Activated CD8-positive, alpha-beta memory T cell treated with anti-CD3 and anti-CD28 coated beads, Interleukin-2, amount 10 ng/mL, durations not matched to agents 7 days and 5 days (primary cell): ENCODE measurements at places on chromosomes 4 and X.

GRCh38 chr4:55033296-55033695 is 92.1 kb downstream of the KDR start:
- no peak for DNase-seq

- peak; percentile 57 for DNase-seq
These were observed 8.0 kb downstream of the OFD1 start for GRCh38 chrX:13742397-13743176.

DNA sequence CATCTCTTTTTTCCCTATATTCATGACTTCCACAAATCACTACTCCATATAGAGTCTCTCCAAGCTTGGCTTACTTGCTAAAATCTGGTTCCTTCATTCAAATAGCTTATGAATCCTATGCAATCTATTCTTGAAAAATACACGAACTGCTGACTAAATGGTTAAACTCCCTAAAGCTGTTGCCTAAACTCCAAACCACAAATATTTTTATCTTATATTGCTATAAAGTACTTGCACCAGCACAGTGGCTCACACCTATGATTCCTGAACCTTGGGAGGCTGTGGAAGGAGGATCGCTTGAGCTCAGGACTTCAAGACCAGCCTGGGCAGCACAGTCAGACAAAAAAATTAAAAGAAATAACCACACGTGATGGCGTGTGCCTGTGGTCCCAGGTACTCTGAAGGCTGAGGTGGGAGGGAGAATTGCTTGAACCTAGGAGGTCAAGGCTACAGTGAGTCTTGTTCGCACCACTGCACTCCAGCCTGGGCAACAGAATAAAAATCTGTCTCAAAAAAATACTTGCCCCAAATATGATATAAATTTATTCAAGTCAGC is 2.2 kb downstream of the FBXO8 start:
- no peak for DNase-seq

GRCh38 chrX:21955403-21956189 is 15.1 kb downstream of the SMS start:
- DNase-seq = no peak

GRCh38 chr4:121633653-121634052 is 63.1 kb downstream of the ANXA5 start:
- DNase-seq = no peak

- DNase-seq = peak; percentile 42
These were observed 154.2 kb downstream of the TEX11 start for GRCh38 chrX:70754169-70754848.

DNA sequence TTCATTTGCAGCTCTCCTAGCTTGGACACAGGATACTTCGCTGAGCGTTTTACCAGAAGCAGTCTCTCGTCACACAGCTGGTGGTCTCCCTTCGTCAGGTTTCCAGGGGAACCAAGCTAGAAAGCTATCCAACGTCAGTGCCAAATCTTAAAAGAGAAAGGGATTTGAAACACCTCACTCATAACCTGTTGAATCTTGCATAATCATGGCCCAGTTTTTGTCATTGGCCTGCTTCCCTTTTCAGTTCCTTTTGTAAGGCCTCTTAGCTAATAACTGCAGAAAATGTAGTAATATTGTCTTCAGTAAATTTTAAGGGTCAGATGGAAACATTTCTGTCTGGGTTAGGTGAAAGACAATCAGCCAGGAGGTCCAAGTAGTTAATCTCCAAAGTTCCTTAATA is 22.0 kb downstream of the RAB39B start:
- no peak for DNase-seq

GRCh38 chr4:8290701-8290970 is 21.1 kb downstream of the HTRA3 start:
- DNase-seq = no peak

DNA sequence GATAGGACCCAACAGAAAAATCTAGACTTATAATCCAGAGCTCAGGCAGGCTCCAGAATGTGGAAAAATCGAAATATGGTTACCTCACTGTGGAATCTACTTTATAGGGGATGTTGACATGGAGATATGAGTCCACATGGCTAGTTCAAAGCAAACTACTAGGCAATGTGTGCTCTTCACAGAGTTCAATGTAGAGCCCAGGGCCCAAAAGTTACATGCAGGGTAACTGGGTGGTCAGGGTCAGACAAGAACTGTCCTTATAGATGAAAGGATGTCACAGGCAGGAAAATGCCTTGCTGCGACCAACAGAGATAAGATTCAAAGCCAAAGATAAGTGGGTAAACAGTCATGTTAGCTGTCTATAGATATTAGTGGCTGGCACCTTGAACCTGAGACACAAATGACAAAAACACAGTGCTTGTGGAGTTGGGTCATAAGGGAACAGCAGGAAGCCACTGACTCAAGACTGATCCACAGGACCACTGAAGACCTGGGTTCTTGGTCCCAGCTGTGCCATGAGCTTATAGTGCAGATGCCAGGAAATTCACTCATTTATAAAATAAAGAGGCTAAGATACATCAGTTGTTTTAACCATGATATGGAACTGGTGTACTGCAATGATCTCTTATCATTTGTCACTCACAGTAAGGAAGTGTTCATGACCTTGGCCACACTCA is 101.7 kb upstream of the MBNL3 start:
- no peak for DNase-seq

DNA sequence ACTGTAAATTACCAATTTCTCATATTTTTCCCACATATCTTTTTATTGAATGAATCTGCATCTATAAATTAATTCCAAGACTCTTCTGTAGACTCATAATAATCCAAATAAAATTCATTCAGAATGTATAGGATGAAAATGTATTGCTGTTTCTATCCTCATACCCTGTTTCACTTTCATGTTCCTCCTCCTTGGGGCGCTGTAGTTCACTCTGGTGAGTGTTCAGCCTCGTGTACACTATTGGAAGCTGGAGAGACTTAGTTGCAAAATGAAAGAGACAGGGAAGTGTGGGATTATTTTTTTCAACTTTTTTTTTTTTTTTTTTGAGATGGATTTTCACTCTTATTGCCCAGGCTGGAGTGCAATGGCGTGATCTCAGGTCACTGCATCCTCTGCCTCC is 296.1 kb downstream of the TLL1 start:
- DNase-seq = no peak

GRCh38 chrX:153981771-153982533 is 9.4 kb downstream of the TMEM187 start:
- DNase-seq = peak; percentile 82

DNA sequence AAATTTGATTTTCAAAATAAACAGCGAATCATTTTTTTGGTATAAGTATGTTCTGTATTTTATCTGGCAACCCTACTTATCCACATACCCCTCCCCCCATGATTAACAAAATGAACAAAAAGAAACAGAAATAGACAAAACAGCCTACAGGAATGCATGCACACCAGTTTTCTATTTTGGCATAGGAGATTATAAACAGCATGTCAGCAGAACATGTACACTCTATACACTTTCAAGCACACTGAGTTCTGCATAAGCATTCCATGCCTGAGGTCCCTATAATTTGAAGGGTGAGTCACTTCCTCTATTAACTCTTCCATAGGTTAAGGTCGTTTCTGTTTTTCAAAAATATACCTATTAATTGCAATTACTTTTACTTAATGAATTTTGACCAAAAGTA is 28.0 kb upstream of the ZNF280C start:
- no peak for DNase-seq

GRCh38 chrX:153469811-153470410 is 465 bp downstream of the HAUS7 start:
- DNase-seq = peak; percentile 57

DNA sequence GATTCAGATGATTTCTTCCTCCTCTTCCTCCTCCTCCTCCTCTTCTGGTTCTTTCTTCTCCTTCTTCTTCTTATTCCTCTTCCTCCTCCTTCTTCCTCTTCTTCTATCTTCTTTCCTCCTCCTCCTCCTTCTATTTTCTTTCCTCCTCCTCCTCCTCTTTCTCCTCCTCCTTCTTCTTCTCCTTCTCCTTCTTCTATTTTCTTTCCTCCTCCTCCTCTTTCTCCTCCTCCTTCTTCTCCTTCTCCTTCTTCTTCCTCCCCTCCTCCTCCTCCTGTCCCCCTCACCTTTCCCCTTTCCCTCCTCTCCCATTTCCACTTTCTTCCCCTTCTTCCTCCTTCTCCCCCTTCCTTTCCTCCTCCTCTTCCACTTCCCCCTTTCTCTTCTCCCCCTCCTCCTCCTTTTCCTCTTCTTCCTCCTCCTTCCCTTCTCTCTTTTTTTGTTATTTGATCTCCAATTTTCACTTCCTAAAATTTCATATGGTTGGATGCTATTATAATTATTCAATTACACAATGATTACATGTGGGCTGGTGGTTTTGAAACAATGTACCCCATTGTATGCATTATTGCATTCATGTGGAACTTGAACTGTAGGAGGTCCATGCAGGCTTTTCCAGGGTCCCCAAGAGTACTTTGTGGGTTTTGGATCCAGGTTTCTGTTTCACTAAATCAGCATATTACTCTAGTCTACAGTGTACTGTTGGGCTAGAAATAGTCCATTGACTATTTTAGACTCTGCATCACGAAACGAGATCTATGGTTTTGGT is 68.1 kb downstream of the SORBS2 start:
- no peak for DNase-seq

- DNase-seq = no peak
These were observed 707.1 kb upstream of the SLIT2 start for GRCh38 chr4:19544446-19545125.

- DNase-seq = no peak
These were observed 27.1 kb upstream of the TAPT1 start for GRCh38 chr4:16253127-16253960.

DNA sequence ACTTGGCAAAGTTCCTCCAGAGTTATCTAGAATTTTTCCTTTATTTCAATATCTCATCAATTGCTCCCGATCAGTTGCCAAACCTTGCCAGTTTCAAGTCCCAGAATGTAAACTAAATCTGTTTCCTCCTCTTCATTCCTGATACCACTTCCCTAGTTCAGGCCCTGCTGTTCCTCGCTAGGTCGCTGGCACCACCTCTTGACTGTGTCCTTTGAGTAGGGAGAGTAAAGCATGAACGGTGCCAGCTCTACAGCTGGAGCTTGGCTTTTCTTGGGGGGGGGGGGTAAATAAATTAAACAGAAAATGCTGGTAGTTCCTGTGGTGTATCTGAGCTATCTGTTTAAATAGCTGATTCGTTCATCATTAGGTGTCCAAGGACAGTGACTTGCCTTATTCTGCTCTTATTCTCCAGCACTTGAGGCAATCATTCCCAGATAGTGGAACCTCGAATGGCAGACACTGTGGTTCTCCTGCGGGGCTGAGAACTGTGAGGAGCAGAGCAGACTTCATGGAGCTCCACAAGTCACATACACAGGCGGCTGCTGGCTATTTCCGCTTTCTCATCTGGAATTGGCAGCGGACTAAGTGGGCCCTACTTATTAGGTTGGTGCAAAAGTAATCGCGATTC is 168.3 kb upstream of the FAT1 start:
- DNase-seq = no peak

DNA sequence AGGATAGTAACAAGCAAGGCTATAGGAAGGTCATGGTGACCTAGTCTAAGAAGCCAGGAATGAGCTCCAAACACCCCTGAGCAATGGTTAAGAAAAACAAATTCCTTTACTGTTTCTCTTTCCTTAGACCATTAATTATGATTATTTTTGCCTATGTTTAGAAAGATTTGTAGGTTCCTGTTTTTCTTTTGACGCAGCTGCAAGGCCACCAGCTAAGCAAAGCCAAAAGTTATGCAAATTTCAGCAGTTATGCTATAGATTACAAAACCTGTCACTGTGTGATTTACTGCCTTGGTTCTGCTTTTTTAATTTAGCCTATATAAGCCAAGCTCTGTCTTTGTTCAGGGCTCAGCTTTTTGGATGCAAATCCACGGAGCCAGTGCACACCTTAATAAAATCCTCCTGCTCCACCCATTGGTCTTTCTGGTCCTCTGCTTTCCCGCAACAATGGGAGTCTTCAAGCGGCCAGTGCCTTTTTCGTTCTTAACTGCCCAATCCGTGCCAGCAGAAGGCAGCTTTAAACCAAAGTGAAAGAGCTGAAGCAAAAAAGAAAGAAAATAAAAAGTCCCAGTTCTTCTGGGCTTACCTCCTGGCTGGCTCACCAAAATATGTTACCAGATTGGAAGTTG is 1.4 kb upstream of the CEP135 start:
- DNase-seq = no peak

- DNase-seq = no peak
These were observed 238.6 kb downstream of the DCTD start for GRCh38 chr4:182678590-182678989.

GRCh38 chr4:166585491-166585890 is 648.8 kb downstream of the SPOCK3 start:
- no peak for DNase-seq

DNA sequence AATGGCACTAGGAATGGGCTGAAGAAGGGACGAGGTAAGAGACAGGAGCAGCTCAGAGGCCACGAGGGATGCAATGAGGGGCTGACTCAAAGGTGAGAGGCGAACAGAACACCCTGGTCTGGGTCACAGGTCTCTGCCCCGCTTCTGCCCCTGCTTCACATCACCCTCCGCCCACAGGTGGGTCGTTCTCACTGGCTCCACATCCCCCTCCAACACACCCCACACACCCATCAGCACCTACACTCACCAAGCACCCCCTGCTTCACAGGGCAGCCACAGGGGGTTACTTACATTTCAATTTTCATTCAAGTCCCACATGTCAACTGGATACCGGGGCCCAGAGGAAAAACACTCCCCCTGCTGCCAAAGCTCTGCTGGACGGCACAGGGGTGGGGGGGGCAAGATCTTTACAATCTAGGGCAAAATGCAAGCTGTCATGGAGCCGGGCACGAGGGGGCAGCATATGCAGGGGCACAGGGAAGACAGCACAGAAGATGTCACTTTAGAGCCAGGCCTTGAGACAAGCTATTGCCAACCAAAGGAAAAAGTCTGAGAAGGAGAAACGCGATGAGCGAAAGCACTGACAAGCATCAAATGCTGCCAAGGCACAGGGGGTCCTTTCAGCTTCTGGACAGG is 94.0 kb downstream of the AFAP1 start:
- DNase-seq = no peak

GRCh38 chrX:72028701-72029470 is 102.8 kb downstream of the RTL5 start:
- no peak for DNase-seq

DNA sequence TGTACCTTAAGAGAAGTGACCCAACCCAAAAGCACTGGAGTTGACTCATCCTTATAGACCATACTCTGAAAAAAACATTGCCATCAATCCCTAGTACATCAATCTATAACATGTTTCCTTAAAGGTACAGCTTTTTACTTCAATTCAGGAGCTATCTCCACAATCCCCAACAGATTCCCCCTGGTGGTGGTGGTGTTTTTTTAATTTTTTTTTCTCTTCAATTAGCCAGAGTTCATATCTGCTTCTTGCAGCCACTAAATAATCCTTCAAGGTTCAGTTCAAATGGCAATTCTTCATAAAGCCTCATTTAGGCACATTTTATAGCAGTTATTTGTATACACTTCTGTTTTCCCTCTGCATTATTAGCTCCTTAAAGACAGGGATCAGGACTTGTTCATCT is 60.7 kb upstream of the KDR start:
- DNase-seq = no peak

- peak; percentile 31 for DNase-seq
These were observed 138.8 kb downstream of the CPZ start for GRCh38 chr4:8731364-8731763.

- no peak for DNase-seq
These were observed 95.9 kb upstream of the TRPC3 start for GRCh38 chr4:122047456-122048425.

GRCh38 chrX:42109428-42109827 is 186.1 kb upstream of the CASK start:
- DNase-seq = no peak
